ENCODE measurements at places on chromosomes 2 and 18.

GRCh38 chr2:67808112-67808511 is 254.7 kb downstream of the C1D start:
- no peak for DNase-seq

GRCh38 chr2:212173331-212173730 is 365.3 kb downstream of the ERBB4 start:
- no peak for DNase-seq

- no peak for DNase-seq
Observed at GRCh38 chr2:14306268-14306861, 326.2 kb upstream of the LRATD1 start.

- DNase-seq, result no peak
Observed at GRCh38 chr2:191622374-191623320, 55.3 kb upstream of the NABP1 start.

GRCh38 chr2:230217424-230217823 is 2.4 kb downstream of the SP110 start:
- no peak for DNase-seq

DNA sequence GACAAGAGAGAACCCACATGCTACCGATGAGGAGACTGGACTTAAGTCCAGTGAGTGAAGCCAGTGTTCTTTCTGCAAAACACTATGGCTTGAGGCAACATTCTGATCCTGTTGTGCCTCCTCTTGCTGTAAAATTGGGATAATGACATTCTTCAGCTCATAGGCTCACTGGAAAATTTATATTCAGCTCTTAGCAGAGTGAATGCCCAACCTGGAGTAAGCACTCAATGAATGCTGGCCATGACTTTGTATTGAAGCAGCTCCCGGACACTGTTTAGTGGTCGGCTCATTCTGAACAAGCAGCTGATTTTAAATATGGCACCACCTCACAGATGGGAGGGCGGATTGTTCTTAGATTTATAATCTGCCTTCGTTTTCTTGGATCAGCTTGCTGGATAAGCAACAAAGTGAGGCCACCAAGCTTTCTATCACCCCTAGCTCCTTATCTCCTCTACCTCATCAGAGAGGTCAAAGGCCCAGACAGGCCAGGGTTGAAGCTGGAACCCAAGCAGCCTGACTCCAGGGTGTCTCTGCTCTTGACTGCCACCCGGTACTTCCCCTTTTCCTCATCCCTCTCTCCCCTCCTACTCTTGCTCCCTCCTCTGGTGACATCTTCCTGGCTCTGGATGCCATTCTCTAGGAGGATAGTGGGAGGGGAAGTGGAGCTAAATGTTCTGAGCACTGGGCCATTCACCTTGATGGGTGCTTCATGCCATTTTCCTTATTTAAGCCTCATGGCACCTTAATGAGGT is 11.5 kb downstream of the SLC9A4 start:
- no peak for DNase-seq

DNA sequence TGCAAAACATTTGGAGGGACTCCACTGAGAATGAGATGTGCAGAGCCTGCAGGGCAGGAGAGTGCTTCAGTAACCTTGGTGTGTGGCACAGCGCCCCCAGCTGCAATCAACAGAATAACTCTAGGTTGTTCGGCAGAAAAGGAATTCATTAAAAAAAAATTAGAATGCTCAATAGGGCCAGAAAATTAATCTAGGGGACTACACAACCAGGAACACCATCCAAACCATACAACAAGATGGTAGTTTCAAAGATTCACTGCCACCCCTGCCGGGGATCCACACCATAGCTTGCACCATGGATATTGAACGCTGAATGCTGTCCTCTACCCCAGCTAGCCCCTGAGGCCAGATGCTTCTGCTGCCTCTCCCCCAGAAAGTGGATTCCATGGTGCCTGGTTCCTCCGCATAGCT is 50.1 kb downstream of the THUMPD2 start:
- DNase-seq, result peak; percentile 53

DNA sequence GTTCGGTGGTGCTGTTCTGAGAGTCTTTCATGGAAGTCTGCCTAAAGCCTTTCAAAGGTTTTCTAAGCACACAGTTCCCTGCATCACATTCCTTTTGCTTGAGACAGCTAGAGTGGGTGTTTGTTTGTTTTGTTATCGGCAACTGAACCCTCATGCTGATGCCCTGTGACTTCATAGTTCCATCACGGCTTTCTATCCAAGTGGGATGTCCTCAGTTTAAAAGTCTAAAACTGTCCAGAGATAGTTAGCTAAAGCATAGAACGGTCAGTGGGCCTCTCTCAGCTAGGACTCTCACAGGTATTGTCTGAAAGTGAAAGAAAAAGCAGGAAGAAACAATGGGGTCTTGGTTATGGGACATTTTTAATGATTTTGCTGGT is 337.3 kb downstream of the OSR1 start:
- DNase-seq, result no peak

DNA sequence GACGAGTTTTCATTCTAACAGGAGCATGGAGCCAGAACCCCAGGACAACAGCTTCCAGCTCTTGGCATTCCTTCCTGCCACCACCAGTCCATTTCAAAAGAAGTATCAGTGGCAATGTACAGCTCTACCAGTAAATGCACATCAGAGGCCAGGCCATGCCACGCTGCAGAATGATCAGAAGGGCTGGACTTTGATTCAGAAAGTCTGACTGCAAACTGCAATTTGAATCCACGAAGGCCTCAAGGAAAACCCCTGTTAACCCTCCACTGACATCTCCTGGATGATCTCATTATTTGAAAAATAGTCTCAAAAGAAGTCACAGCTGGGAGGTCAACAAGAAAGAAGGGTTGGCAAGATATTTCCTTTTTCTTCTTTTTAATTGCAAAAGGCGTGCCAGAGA is 119.2 kb downstream of the MYO5B start:
- DNase-seq, result no peak

DNA sequence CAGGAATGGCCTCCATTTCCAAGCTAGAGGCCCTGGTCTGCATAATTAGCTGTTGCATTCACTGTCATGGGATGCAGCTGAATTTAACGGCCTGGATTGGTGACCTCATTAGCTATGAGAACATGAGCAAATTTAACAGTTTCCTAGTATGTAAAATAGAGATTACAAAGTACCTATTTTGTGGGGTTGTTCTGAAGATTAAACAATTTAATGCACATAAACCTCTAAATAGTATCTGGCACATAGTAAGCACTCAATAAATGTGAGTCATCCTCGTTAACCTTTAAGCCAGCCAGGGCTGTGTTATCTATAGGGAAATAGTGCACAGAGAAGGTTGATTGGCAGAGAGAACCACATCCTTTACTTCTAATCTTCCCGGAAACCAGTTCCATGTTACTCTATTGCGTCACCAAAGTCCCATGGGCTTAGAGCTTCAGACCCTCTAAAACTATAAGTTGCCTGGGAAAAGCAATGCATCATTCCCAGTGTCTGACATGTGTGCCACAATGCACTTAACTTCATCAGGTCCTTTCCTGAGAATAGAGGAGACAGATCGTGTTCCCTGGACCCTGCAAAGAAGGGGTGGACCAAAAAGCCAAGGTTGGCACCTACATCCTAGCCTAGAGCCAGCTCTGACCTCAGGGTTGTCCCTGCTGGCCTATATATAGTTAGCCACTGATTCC is 196.5 kb downstream of the LNPK start:
- no peak for DNase-seq

DNA sequence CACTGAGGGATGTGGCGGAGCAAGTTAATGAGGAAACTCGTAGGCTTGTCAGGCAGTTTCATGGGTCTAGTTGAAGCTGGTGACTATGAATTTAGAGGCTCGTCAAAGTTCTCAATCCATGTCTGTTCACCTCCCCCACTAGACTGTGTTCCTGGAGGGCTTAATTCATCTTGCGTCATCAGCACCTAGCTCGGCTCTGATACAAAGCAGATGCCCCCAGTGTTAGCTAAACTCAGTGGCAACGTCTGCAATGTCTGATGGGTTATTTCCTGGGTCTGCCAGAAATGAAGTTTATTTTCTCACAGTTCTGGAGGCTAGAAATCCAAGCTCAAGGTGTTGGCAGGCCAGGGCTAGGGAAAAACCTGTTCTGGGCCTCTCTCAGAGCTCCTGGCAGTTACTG is 140.6 kb downstream of the PID1 start:
- no peak for DNase-seq

- DNase-seq, result no peak
Observed at GRCh38 chr2:64667535-64667934, 13.8 kb upstream of the SERTAD2 start.

GRCh38 chr2:54204476-54204875 is 51.6 kb downstream of the TSPYL6 start:
- no peak for DNase-seq

Measured in lower lobe of right lung (tissue), 2 donors.